ENCODE measurements at places on chromosomes 13 and 19.

DNA sequence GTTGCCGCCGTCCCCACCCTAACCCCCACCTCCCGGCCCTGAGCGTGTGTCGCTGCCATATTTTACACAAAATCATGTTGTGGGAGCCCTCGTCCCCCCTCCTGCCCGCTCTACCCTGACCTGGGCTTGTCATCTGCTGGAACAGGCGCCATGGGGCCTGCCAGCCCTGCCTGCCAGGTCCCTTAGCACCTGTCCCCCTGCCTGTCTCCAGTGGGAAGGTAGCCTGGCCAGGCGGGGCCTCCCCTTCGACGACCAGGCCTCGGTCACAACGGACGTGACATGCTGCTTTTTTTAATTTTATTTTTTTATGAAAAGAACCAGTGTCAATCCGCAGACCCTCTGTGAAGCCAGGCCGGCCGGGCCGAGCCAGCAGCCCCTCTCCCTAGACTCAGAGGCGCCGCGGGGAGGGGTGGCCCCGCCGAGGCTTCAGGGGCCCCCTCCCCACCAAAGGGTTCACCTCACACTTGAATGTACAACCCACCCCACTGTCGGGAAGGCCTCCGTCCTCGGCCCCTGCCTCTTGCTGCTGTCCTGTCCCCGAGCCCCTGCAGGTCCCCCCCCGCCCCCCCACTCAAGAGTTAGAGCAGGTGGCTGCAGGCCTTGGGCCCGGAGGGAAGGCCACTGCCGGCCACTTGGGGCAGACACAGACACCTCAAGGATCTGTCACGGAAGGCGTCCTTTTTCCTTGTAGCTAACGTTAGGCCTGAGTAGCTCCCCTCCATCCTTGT lies 6.4 kb downstream of the YIPF2 start:
- no peak for DNase-seq

- no peak for DNase-seq
Observed at GRCh38 chr13:97490702-97491307, 56.8 kb downstream of the RAP2A start.

DNA sequence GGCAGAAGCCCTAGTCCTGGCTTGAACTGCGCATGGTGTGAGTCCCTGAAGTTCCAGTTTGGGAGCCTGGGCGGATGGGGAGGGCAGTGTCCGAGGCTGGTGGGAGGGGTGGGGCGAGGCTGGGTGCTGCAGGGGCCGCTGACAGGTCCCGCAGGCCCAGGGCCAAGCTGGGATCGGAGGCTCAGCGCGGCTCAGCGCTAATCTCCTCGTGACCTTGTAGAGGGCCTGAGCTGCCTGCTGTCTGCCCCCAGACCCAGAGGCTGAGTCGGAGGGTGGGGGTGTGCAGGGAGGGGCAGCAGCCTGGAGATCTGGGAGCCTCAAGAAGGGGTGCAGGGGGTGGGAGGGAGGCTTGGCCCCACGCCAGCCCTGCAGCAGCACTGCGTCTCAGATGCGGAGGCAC lies 3.0 kb downstream of the ATP1A3 start:
- no peak for DNase-seq

- DNase-seq: no peak
Observed at GRCh38 chr13:30108913-30109237, 198.5 kb downstream of the KATNAL1 start.

DNA sequence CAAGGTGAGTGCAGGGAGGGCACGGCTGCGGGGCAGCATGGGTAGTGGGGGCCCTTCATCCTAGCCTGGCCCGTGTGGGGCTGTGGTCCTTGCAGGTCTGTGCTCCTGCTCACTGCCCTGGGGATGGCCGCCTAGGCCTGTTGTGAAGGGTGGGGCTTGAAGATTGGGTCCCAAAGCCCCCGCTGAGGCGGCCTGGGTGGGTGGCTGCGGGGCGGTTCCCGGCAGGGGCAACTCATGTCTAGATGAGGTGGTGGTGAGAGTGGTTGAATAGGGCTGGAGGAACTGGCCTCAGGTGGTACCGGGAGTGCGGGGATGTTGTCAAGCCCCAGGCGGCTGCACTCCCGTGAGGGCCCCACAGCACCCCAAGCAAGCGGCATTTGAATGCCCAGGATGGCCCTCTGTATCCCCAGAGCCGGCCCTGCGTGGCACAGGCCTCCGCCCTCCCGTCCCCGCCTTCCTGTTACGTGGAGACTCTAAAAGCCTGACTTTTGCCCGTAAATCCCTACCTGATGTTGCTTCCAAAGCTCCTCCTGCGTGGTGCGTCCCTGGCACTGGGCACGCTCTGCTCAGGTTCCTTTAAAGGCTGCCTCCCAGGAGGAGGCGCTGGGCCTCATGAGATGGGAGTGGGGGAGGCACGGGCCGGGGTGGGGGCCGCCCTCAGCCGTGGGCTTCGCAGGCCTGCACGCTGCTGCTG lies 15.0 kb downstream of the SPPL2B start:
- DNase-seq: no peak

DNA sequence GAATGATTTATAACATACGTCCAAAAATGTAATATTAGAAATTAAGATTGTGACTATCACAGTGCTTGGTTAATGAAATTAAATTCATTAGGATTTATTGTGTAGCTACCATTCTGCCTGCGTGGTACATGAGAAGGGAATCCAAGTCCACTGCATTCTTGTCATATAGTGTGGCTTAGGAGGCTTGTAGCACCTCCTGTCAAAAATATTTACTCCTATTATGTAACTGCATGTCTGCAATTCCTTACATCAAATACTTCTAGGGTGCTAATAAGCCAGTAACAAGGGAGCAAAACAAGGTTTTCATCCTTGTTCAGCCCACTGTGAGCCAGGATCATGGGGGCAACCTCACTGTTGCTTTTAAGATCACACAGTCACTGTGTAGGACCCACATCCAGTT lies 199.0 kb downstream of the SLC7A1 start:
- no peak for DNase-seq

DNA sequence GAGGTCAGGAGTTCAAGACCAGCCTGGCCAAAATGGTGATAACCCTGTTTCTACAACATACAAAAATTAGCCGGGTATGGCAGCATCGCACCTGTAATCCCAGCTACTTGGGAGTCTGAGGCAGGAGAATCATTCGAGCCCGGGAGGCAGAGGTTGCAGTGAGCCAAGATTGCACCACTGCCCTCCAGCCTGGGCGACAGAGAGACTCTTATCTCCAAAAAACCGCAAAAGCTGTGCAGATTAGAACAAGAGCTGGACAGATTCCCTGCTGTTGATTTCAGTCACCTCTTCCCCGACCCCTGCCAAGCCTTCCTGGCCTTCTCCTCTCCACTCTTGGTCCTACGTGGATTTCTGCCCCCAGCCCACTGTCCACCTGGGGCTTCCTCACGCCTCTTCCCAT lies 8.3 kb downstream of the CAMSAP3 start:
- no peak for DNase-seq

- DNase-seq: no peak
Observed at GRCh38 chr19:16435238-16435917, 36.4 kb downstream of the EPS15L1 start.

DNA sequence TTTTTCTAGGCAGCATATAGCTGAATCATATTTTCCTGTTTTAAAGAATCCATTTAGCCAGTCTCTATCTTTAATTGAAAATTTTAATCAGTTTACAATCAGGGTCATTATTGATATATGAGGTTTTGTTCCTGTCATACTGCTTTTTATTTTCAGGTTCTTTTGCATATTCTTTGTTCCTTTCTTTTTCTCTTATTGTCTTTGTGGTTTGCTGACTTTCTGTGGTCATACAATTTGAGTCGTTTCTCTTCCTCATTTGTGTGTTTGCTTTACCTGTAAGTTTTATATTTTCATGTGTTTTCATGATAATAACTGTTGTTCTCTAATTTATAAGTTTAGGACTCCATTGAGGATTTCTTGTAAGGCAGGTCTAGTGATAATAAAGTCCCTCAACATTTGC lies 812.6 kb downstream of the DACH1 start:
- DNase-seq: no peak

DNA sequence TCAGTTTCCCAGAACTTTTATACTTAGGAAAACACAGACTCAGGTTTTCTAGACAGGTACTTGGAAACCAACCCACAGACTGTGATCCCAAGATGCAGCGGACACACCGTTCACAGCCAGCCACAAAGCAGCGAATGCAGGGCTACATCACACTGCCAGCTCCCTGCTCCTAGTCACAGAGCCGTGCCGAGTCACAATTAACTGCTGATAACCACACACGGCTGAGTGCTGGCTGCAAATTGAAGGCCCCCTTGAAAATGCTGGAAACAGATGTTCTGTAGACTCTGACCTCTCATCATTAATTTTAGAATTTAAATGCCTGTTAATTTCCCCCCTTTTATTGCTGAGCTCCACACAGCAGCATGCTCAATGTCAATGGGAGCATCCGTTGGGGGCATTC lies 78.6 kb upstream of the SIAH3 start:
- no peak for DNase-seq

- DNase-seq: no peak
Observed at GRCh38 chr13:114090476-114090875, 41.9 kb downstream of the RASA3 start.

GRCh38 chr13:63501702-63502101 lies 2086.1 kb upstream of the PCDH20 start:
- DNase-seq: no peak

DNA sequence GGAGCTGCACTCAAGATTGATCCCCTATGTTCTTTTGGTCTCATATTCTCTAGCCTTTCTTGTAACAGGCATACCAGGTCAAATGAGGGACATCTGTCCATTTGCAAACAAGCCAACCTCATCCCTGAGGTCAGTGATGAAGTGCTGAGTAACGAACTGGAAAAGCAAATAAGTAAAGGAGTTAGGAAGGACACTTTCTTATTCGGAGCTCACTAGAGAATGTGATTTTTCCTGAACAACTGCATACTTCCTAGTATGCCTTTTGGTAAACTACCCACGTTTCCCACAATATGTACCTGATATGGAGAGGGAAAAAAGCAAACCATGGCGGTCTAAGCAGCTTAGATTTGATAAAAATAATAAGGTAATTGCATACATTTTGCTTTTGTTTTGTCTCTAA lies 91.0 kb upstream of the MYCBP2 start:
- no peak for DNase-seq

DNA sequence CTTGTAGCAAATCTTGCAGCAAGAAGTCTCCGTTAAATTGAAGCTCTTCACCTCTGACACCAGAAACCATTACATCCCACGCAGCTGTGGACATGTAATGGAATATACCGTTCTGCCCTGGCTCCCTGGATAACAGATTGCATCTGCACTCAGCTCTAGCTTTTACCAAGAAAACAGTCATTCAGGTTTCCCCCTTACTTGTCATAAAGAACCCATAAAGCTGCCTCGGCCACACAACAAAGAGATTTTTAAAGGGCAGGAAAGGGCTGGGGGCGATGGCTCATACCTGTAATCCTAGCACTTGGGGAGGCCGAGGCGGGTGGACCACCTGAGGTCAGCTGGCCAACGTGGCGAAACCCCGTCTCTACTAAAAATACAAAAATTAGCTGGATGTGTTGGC lies 127.6 kb upstream of the RFC3 start:
- DNase-seq: no peak

GRCh38 chr13:21529146-21529893 lies 70.2 kb upstream of the ZDHHC20 start:
- no peak for DNase-seq

DNA sequence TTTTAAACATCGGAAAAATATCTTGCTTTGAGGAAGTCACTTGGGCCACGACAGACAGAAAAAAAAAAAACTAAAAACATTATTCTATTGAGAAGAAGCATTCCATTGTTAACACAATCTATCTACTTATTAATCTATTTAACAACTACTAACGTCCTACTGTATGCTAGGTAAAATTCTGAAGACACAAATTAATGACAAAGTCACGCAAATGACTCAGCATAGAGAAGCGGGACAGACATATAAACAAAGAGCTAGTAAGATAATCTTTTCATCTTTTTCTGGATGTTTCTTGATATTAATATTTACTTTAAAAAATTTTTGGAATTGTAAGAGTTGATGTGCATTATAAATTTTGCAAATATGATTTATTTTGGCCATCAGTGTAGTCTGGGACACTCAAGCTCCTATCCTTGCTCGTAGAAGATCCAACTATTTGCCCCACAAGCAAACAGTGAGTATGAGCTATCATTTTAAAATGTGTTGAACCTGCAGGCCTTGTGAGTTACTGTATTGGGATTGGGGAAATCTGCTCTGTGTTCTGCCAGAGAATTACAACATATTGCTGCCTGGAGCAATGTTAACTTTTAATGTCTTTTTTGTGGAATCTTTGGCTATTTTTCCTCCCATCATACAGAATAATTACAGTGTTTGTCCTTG lies 109.1 kb downstream of the PCDH9 start:
- no peak for DNase-seq

- DNase-seq: no peak
Observed at GRCh38 chr19:39497996-39498797, 550 bp upstream of the DLL3 start.

DNA sequence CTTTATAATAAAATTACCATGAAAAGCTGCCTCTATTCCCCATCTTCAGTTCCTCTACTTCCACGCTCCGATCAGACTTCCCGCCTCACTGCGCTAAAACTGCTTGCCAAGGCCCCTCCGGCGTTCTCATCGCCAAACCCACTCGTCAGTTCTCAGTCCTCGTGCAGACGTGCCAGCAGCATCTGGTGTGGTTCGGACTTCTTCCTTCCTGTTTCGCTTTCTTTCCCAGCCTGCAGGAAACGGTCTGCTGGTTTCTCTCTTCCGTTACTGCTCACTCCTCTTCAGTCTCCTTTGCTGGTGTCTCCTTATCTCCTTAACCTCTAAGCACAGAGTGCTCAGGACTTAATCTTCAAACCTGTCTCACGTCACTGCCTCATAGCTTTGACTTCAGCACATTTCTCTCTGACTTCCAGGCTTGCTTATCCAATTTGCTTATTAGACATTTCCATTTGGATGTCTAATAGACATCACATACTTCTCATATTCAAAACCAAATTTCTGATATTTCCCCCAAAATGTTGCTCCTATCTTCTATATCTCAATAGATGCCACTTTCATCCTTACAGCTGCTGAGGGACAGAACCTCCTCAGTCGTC lies 40.3 kb downstream of the RCBTB2 start:
- DNase-seq: peak; percentile 65

Measured in stimulated activated CD4-positive, alpha-beta T cell treated with anti-CD3 and anti-CD28 coated beads, Interleukin-1b, Interleukin-23, amount 100 ng/mL, for 48 hours (primary cell).